ENCODE measurements at places on chromosomes 16 and 17.

DNA sequence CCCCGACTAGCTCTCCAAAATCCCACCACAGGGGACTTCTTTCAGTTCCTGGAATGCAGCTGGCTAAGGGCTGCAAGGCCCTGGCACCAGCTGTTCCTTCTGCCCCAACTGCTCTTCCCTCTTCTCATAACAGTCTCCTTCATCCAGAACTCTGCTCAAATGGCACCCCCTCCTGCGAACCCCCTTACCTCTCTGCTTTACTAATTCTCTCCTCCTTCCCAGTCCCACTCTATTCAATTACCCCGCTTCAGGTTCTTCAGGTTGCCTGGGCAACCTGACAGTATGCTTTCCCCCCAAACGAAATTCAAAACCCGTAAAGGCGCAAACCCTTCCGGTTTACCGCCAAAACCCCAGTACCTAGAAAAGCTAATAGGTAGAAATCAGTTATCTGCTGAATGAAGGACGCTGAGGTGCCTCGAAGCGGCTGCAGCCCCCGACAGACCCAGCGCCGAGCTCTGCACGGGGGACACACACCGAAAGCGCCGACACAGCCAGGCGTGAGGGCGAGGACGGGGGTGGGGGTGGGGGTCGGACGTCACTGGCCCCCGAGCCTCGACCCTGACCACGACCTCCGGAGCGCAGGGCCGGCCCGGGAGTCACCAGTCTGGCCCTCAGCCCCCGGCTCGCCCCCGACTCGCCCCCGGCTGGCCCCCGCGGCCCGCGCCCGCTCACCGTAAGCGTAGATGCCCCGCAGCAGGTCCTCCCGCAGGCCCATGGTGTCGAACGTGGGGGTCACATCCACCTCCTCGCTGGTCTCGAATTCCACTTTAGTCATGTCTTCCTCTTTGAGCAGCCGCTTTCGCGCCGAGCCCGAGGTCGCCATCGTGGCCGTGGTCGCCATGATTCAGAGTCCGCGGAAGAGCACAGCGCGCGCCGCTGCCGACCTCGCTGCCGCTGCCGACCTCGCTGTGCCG lies 550 bp downstream of the EIF4A3 start:
- DNase-seq = no peak

DNA sequence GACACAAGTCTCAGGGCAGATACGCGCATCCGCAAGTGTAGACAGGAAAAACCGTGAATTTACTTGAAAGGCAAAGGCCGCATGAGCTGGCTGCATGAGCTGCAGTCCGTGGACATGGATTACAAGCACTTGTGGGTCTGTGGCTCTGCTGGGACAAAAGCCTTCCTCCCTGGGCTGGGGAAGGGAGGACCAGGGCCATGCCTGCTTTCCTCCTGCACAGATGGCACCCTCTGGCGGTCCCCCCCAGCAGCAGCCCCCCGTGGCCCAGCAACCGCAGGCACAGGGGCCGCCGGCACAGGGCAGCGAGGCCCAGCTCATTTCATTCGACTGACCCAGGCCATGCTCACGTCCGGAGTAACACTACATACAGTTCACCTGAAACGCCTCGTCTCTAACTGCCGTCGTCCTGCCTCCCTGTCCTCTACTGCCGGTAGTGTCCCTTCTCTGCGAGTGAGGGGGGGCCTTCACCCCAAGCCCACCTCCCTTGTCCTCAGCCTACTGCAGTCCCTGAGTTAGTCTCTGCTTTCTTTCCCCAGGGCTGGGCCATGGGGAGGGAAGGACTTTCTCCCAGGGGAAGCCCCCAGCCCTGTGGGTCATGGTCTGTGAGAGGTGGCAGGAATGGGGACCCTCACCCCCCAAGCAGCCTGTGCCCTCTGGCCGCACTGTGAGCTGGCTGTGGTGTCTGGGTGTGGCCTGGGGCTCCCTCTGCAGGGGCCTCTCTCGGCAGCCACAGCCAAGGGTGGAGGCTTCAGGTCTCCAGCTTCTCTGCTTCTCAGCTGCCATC lies 1.7 kb upstream of the MRPL12 start:
- DNase-seq = no peak

DNA sequence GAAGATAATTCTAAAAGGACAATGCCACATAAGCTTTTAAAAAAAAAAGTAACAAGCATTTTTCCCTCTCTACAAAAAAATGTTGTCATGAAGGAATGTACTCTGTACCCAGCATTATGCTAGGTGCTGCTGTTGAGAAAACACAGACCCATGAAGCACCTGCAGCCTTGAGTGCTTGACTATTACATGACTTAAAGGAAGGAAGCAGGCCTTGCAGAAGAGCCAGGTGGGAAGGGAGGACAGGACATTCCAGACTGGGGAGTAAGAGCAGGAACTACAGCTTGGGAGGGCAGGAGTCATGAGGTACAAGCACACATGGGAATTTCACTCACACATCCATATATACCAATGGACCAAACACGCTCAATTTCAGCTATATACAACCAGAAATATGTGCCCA lies 3.8 kb downstream of the MYO1D start:
- DNase-seq = no peak

GRCh38 chr16:29310852-29311314 lies 95.6 kb downstream of the NPIPB11 start:
- DNase-seq = peak; percentile 67

- DNase-seq = no peak
Observed at GRCh38 chr16:55102531-55102930, 171.9 kb downstream of the IRX5 start.

- peak; percentile 89 for DNase-seq
Observed at GRCh38 chr17:61000911-61001310, 323.3 kb downstream of the BCAS3 start.

DNA sequence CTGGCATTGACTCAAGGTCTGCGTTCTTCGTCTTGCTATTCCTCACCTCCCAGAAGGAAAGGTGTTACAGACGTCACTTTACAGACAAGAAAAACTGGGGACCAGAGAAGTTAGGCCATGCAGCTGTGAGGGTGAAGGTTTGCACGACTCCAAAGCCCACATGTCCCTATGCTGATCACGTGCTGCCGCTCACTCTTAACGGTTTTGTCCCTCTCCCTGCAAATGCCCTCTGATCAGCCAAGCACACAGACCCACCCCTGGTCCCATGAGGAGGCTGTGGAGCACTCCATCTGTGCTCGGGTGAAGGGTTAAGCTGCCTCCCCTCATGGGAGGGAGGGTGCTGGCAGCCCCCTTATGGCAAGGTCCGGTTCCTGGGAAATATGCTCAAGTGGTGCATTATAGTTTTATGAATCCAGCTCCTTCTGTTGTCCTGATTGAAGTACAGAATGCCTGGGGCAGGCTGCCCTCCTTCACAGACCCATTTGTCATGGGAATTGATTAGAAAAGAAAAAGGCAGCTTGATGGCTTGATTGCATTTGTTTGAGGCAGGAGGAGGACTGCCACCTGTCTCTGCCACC lies 18.8 kb downstream of the CCDC182 start:
- DNase-seq = no peak

DNA sequence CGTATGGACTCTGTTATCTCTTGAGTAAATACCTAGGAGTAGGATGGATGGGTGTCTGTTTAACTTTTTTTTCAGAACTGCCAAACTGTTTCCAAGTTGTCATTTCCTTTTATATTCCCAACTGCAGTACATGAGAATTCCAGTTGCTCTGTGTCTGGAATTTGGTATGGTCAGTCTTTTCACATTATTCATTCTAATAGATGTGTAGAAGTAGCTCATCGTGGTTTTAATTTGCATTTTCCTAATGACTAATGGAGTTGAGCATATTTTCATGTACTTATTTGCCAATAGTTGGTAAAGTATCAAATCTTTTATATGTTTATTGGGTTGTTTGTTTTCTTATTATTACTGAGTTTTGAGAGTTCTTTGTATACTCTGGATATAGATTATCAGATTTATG lies 27.0 kb downstream of the MRTFB start:
- DNase-seq = peak; percentile 46

- DNase-seq = no peak
Observed at GRCh38 chr16:75092777-75093176, 23.8 kb downstream of the LDHD start.

GRCh38 chr16:49049191-49049590 lies 232.4 kb downstream of the CBLN1 start:
- DNase-seq = no peak

- peak; percentile 2 for DNase-seq
Observed at GRCh38 chr17:72244494-72244893, 123.7 kb downstream of the SOX9 start.

- no peak for DNase-seq
Observed at GRCh38 chr17:5238333-5238732, 3.7 kb upstream of the SCIMP start.

DNA sequence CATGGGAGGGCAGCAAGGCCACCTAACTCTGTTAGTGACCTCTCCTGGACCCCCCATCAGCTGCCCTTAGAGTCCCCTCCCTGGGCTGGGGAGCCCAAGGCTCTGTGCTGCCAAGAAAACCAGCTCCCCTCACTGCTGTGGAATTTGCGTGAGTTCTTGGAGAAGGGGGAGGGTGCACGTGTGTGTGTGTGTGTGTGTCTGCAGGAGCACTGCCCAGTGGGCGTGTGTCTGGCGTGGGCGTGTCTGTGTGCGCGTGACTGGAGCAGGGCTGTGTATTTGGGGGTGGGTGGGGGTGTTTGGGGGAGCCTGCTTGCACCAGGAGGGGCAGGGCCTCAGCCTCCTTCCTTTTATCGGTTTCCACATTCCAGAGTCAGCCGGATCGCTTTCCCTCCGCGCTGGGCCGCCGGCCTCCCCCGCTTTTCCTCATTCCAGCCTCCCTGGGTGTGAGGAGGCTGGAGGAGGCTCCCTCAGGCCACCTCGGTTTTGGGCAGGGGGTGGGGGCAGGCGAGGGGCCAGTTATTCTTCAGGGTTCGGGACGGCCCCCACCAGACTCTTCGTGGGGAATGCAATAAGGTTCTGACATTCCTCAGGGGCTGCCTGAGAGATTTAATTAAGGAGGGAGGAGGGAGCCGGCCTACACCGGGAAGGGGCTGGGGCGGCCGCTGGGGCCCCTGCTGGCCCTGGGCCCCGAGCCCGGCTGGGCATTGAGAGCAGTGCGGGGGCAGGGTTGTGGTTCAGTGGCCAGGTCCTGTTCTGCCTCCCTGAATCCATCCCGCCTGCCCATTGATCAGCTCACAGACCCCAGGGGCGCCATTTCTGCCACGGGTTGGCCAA lies 2.5 kb downstream of the VASN start:
- peak; percentile 95 for DNase-seq

DNA sequence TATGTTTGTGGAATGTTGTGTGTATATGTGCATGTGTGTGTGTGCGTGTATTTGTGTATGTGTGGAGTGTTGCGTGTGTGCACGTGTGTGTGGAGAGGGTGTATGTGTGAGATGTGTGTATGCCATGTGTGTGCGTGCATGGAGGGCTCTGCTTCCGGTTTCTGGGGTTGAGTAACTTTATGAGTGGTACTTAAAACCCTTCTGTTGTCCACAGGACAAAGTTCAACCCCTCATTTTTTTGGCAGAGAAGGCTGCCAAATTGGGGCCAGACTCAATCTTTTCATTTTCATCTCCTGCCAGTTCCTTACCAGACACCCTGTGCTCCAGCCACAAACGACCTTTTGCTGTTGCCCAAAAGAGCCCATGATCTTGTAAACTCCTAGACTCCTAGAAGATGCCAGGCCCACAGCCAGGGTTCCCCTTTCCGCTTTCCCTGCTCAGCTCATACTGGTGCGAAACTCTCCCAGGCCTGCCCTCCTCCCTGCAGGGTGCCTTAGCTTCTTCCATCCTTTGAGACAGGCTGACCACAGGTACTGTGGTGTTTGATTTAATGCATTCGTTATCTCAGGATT lies 100.2 kb downstream of the CMIP start:
- no peak for DNase-seq

DNA sequence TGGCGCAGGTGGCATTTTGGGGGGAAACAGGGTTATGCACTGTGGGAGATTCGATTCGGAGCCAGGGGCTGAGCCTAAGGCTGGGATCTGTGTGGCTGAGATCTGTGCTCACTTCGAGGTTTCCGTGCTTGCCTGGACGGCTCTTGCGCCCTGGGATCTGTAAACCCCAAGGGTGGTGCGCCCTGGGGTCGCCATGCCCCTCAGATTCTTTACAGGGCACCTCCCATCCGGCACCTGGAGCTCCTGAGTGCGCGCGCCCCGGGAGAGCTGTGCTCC lies 377 bp downstream of the SLC13A5 start:
- no peak for DNase-seq

- DNase-seq = no peak
Observed at GRCh38 chr16:31010585-31011325, at the start of gene STX1B. STX1B (minus strand) TSS chr16:31010638; CDS start chr16:31010396, 242 bp downstream.

DNA sequence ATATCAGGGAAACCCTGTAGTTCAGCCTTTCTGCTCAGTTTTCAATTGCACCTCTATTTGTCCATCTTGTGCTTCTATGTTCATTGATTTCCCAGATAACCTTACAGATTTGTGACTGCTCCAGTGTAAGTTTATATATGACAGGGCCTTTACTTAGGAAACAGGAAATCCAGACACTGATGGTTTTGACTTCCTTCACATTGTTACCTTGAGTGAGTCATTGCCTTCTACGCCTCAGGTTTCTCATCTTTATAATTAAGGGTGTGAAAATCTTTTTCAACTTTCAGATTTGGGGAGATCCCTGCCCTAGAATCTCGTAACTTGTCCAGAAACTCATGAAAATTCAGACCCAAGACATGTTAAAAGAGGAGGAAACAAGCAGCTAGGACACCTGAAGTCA lies 342.4 kb upstream of the TBX2 start:
- no peak for DNase-seq

- peak; percentile 92 for DNase-seq
Observed at GRCh38 chr16:64983963-64984362, 137.9 kb downstream of the CDH11 start.

GRCh38 chr17:66341462-66341861 lies 39.0 kb downstream of the PRKCA start:
- DNase-seq = no peak

DNA sequence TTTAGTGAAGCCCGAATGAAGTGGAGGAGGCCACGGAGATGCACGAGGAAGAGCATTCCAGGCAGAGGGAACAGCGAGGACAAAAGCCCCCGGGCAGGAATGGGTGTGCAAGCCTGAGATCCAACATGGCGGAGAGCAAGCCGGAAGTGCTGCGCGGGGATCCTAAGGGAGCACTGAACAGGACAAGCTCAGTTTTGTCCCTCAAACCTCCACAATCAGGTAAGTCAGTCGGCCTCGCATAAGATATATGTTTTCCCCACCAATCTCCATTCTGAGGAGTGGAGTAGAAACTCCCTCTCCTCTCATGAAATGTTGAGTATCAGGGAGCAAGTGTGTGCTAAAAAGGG lies 32.9 kb upstream of the USP22 start:
- DNase-seq = no peak
